Activated T-helper 1 cell treated with anti-CD3 and anti-CD28 coated beads, Interleukin-2, amount 50 U/mL, for 16 hours (primary cell): ENCODE measurements at places on chromosomes 16 and 17.

GRCh38 chr16:67395458-67396158, 2.3 kb upstream of the TPPP3 start:
- DNase-seq: no peak

- no peak for DNase-seq
Measured at GRCh38 chr16:12681653-12682052, 122.0 kb downstream of the CPPED1 start.

DNA sequence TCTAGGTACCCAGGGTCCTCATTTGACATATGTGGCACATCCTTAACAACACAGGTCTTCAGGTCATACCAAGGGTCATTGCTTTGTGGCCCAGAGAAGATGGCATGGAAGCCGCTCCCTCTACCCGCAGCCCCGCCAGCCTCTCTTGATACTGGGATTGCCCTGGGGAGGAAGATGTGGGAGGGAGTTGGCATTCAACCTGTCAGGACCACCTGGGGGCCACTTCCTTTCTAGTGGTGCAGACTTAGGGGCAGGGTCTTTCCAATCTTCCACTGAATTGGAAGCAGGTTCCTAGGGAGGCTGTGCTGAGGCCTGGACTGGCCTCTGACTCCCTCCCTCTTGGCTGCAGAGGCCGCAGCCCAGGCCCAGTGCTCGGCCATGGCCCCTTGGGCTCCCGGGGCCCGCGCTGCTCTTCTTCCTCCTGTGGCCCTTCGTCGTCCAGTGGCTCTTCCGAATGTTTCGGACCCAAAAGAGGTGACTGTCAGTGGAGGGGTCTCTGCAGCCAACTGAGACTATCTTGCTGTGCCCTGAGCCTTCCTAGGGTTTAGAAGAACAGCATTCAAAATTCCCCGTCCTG, 5.1 kb upstream of the HEXIM1 start:
- no peak for DNase-seq

GRCh38 chr17:44549686-44550085, 7.6 kb upstream of the FZD2 start:
- DNase-seq: no peak

DNA sequence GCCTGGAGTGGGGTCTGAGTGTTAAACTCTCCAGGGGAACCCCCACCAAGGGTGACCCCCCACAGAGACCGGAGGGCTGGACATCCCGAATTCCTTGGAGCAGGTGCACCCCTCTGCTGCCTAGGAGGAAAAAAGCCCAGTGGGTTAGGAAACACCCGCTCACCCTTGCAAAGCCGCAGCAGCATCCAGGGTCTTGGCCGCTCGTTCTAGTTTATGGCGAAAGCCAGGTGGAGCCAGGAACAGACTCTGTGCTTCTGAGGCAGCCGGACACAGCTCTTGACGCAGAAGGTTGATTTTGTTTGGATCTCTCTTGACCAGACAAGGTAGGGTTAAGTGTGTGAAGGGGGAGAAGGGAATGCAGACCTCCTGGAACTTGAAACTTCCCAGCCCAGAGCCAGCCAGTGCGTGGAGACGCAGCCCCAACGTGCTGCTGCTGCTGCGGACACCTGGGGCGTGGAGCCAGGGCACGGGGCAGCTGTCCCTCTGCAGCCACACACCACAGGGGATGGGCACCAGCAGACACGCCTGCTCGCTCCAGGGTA, 154.5 kb downstream of the LAT start:
- no peak for DNase-seq

GRCh38 chr16:59913666-59914065, 1179.5 kb upstream of the GOT2 start:
- no peak for DNase-seq

DNA sequence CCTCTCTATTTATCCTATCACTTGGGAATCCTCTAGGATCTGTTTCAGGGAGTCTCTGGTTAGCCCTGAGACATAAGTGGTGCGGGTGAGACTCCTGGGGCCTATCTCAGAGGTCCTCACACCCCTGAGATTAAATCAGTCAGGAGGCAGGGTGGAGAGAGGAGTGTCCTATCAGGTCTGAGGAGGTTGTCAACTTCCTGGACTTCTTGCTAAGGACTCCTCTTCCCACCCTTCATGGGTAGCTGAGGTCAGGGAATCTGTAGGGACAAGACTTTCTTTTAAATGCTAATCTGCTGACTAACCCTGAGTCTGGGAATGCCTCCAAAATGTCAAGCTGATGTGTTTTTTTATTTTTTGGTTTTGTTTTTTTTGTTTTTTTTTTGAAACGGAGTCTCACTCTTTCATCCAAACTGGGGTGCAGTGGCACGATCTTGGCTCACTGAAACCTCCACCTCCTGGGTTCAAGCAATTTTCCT, 6.6 kb upstream of the ARMC5 start:
- DNase-seq: no peak

DNA sequence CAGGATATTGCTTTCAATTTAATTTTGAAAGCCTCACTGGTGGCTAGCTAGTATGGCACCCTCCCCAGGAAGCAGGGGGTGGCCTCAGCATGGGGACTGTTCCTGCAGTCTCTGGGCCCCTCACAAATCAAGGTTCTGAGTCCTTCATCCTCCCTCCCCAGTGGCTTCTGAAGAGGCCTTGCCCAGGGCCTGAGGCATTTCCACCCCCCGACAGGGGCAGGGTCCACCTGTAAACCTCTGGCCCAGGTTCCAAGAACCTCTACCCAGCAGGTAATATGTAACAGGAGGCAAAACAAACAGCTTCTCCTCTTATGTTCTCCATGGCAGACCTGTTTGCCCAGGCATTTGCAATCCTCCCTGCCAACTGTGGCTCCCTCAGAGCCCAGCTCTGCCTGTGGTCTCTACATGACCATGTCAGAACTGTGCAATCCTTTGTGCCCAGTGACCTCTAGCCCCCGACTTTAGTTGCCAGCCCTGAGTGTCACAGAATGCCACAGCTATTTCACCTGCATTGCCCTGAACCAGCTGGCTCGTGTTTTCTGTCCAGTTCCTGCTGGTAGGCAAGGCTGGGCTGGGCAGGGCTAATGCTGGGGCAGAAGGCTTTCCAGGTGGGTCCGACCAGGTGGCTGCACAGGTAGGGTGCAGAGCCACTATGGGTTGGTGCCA, 14.3 kb downstream of the ACSF2 start:
- DNase-seq: no peak
